ENCODE measurements at places on chromosomes 13 and 19.

- DNase-seq, result no peak
Observed at GRCh38 chr13:43153436-43154090, 130.2 kb downstream of the DNAJC15 start.

DNA sequence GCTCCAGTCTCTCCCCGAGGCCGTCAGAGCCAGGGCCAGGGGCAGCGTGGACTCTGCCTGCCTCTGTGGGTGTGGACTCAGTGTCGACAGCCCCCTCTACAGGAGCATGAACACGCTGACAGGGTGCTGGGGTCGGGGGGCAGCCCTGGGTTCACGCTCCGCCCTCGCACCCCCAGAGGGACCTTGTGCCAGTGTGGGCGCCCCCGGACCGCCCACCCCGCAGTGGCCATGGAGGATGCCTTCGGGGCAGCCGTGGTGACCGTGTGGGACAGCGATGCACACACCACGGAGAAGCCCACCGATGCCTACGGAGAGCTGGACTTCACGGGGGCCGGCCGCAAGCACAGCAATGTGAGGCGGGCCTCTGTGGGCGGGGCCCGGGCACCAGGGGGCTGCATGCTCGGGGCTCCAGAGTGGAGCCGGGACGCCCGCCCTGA, 8.3 kb downstream of the TRPM4 start:
- DNase-seq, result no peak

DNA sequence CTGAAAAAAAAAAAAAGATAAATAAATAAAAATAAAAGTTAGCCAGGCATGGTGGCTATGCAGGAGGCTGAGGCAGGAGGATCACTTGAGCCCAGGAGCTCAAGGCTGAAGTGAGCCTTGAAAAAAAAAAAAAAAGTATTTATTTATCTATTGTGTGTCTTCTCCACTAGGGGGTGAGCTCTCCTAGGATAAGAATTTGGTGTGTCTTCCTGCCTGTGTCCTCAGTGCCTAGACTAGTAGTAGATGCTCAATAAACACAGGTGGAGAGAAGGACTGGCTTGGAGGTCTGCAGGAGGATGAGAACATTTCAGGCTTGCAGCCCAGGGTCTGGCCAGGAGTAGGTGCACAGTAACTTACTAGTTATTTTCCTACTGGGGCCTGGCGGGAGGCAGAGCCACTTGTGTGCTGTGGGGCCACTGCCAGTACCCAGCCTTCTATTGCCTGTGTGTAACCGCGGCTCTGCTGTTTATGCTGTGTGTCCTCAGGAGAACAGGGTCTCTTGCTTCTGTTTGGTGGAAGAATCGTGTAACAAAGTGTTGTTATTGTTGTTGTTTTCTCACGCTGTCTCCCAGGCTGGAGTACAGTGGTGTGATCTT, 5.4 kb downstream of the LMTK3 start:
- DNase-seq, result peak; percentile 81

DNA sequence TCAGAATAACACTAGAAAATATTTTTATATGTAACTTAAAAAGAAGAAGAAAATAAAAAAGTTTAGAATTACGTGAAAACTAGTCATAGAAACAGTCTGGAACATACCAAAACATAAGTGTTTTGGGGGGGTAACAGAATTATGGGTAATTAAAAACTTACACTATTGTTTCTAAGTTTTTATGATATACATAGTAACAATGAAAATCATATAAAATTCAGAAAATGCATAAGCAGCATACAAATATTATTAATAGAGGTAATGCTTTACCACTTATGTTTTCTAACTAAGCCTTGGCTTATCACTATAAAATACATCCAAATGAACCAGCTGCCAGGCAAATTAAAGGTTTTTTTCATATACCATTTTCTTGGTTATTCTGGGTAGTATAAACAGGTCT, 14.9 kb downstream of the ESD start:
- DNase-seq, result no peak

DNA sequence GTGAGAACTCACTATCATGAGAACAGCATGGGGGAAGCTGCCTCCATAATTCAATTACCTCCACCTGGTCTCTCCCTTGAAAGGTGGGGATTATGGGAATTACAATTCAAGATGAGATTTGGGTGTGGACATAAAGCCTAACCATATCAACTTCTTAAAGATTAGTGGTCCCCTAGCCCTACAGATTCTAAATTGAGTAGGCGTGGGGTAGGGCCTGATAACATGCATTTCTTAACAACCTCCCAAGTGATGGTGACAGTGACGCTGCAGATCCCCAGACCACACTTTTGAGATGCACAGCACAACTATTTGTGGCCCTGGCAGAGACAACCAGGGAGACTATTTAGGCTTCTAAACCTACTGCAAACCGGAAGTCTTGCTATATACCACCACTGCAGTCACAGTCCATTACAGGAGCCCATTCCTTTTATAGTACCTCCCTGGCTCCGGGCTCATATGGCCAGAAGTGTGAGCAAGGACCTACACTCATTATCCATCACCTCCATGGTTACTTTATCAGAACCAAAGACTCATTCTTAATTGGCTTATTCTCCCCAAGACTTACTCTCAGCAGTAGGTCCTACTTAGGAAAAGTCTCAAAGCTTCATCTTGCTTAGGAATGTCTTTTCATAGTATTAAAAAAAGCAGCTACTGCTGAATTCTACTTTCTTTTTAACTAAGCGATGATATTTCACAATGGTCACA, 2.1 kb upstream of the DPY19L3 start:
- DNase-seq, result no peak

All from OCI-LY7 (cell line).